ENCODE measurements at places on chromosomes 13 and 19.

- DNase-seq: no peak
Measured at GRCh38 chr13:64311112-64311511, 2895.5 kb upstream of the PCDH20 start.

DNA sequence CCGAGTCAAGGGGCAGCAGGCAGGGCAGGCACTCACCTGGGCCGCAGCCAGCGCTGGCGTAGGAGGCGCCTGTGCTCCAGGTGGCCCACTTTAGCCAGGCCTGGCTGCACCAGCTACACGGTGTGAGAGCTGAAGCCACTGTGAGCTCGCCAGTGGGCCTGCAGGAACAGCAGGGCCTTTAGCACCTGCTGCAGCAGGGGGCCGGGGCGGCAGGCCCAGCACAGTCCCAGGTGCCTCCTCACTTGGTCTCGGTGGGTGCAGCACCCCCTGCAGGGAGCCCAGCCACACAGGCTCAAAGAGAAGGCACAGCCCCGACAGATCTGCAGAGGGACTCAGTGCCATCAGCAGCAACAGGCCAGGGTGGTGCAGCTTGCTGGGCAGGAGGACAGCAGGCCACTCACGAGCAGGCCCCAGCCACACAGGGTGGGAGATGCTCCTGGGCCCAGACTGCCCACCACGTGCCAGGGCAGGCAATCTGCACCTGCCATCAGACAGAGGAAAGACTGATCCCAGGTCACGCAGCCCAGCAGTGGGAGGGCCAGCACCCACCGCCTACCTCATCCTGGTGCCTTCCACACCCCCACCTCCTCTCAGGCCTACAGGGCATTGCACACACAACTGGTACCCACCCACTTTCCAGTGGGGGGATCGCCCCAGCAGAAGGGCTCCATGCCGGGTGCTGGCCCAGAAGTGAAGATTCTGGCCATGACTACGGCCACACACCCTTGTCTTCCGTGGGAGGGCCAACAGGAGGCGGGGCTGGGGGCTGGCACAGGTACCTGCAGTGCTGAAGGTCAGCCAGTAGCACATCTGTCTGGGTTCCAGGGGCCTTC, 15.8 kb downstream of the ARHGAP33 start:
- DNase-seq: peak; percentile 25

DNA sequence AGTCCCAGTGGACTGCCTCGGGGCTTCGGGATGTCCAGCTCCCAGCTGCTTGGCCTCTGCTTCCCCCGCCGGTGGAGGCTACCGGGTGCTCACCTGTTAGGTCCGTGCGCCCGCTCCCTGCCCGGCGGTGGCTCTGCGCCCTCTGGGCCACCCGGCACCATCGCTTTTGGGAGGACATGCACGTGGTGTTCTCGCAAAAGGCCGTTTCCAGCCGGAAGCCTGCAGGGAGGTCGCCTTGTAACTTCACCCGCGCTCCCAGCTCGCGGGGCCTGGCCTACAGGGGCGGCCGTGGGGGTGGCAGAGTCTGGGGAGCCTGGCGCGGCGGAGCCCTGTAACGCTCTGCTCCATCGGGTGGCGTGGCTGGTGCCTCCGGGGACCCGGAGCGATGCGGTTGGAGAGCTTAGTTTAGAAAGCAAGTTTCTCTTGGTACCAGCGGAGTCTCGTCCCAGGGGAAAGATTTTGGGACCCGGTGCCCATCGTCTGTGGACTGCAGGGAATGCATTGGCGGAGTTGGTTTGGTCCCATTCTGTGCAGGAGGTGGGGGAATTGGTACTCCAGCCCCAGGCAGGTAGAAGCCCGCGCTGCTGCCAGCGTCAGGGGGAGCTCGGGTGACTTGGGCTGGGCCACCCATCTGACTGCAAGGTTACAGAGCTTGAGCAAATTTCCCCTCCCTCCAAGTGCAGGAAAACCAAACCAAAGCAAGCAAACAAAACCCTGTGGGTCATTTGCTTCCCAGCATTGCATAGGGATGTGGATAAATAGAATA, 673 bp downstream of the SPATA13 start:
- DNase-seq: peak; percentile 48

DNA sequence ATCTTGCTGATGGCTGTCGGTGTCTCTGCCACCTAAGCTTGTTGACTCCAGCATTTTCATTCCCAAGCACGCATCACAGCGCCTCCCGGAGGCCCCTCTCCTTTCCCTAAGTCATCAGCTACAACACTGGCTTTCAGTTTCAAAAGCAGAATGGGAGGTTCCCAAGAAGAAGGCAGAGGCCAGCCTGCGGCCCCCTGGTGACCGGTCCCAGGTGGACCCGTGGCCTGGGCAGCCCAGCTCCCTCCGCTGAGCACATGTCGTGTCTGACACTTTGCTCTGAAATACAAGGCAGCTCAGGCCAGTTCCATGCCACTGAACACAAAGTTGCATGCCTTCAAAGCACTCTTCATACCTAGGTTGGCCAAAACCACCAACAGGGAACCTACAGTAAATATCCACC, 8.5 kb downstream of the MLLT1 start:
- no peak for DNase-seq

DNA sequence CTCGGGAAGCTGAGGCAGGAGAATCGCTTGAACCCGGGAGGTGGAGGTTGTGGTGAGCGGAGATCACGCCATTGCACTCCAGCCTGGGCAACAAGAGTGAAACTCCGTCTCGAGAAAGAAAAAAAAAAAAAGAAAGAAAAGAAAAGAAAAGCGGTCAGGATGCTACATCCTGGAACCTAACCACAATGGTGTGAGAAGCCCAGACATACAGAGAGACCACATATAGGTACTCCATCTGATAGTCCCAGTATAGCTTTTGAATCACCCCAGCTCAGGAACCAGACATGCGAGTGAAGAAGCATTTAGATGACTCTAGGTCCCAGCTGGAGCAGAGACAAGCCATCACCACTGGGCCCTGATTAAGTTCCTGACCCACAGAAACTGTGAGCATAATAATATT, 3.2 kb downstream of the IFNL1 start:
- DNase-seq: no peak

GRCh38 chr13:54018485-54018884, 989.9 kb downstream of the OLFM4 start:
- DNase-seq: no peak

- no peak for DNase-seq
Measured at GRCh38 chr19:11105014-11105636, 15.9 kb downstream of the LDLR start.

- DNase-seq: no peak
Measured at GRCh38 chr19:13018035-13018914, 23.0 kb downstream of the NFIX start.

DNA sequence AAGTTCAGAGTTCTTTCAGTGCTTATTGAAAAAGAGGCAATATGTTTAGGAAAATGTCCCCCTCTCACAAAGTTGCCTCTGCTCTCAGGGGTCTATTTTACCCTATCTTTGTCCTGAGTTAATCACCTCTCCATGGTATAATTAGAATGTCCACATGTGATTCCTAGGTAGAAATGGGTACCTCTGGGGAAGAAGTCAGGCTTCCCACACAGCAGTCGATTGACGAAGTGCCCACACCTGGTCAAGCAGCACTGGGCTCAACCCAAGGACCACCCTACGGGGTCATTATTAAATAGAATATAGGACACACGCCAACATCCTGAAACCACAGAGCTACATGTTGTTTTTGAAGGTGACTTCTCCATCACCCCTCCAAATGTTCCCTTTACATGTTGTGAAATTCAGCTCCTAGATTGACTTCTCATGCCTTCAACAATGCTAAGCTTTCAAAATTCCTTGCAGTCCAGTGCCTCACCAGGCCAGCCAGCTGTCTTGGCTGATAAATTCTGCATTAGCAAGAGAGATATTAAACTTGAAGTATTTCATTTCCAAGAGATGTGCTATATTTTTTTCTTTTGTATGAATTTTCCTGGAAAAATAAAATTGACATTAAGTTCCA, 43.6 kb upstream of the FAM124A start:
- DNase-seq: no peak
